ENCODE measurements at places on chromosomes 12 and 14. TPM values are rescaled to one million over a fixed set of nuclear protein-coding genes. Genes with fewer than 3 reads are reported as not detected.

DNA sequence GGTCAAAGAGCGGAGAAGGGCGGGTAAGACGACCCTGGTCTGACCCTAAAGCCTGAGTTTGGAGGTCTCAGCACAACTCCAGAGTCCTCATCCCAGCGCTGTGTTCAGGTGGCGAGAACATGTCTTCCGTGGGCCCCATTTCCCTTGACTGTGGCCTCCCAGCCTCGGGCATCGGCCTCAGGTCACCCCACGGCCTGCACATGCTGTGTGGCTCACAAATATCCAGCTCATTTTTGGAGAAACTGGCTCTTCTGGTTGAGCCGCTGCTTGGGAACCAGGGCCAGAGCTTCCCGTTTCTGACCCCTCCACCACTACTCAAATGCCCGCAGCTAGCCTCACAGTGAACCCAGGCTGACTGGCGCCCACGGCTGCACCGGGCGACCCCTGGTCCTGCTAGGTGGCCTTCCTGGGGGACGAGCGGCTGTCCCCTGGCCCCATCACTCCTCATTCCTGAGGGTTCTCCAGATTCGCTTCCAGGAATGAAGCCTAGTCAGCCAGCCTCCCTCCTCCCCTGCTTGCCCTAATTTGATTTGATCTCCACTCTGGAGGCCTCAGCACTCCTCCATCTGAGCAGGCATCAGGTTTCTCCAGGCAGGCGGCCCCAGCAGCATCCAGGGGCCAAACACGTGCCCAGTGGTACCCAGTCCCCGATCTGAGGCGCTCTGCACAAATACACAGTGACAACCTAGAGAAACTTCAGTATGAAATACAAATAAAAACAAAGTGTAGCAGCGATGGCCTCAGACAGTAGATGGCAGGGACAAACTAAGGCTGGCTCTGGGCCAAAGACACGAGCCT lies 4.7 kb downstream of the P2RX2 start:
- DNase-seq: peak; percentile 13

DNA sequence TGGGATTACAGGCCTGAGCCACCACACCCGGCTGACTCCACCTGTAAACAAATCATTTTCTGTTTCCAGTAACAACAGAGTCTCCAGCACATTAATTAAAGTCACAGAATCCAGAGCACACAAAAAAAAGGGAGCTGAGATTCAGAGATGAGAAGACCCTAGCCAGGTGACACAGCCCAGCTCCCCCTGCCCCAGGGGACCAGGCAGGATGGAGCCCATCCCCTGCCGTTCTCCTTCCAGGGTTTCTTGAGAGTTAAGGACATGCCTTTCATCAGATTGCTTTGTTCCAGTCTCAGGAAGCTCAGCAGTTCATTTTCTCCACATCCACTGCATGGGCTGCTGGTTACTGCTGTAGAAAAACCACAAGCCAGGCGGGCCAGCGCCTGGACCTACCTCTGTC lies 81.2 kb downstream of the RIMBP2 start:
- no peak for DNase-seq

DNA sequence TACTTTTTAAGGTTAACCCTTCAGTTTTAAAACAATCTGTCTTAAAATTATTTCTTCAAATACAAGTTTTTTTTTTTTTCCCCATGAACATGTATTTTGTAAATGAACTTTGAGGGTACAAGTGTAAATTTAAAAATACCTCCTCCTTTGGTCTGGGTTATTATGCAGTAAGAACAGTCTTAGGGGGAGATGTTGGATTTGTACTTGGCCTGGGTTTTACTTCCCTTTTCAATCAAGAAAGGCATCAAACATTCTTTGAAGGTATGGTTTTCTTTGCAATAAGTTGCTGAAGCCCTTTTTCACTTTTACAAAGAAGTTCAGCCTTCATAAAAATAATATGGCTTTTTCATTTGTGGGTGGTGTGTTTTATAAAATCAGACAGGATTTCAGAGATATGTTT lies 20.5 kb downstream of the WBP11 start:
- DNase-seq: no peak

DNA sequence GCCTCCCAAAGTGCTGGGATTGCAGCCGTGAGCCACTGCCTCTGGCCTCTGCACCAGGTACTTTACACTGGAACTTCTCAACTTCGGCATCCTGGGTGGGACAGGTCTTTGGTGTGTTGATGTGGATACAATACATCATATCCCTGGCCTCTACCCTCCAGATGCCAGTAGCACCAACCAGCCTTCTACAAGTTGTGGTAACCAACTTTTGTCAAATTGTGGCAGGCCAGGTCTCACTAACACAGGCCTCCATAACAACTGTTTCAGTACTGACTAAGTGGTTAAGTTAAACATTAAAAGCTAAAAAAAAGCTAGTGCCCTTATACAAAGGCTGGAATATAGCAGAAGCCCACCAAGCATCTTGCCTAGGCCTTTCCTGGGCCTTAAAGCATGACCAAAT lies 232.9 kb downstream of the PCNX1 start:
- DNase-seq: no peak

GRCh38 chr12:96193725-96194575 lies at the start of gene ELK3:
Gene ELK3, plus strand, starts transcription at chr12:96194375.
- peak; percentile 60 for DNase-seq

GRCh38 chr12:115135800-115136211 lies 451.8 kb upstream of the TBX3 start:
- DNase-seq: no peak

DNA sequence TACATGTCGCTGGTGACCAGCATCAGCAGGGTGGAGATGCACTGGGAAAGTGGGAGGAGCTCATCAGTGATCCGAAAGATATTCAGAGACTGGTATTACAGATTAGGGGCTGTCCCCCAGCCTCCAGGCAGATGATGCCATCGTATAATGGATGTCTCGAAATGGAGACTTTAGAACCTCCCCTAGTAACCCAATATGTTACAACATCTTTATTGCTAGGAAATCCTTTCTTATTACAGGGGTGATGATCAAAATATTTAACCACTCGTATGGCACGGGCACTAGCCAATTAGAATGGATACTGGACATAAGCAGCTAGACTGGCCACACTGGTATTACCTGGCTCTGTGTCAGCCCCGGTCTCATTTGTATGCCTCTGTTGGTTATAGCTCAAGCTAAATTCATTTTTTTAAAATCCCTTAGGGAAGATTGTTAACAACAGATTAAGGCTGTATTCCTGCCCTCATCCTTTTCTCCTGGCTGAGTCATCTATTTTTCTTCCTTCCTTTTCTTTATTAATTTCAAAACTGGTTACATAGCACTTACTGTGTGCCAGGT lies 10.8 kb upstream of the CEBPE start:
- no peak for DNase-seq

DNA sequence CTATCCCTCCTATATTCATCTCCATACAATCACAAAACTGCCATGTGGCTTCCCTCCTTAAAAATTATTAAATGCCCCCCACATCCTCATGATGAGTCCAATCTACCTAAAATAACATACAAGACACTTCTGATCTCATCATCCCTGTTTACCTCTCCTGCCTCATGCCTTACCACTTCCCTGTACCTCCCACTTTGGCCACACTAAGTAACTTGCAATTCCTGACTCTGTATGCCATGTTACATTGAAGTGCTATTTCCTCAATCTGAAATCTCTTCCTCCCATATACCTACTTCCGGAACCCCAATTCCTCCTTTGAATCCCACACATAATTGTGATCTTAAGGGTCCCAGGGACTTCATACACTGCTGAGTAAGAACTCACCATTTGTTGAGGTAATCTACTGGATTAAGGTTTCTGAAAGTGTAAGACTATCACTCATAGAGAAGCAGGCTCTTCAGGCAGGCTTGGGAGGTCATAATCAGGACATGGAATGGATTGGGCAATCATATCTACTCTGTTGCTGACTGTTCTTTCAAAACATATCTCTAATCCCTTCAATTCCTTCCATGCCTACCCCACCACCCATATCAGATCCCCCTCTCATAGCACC lies 117.6 kb upstream of the PLEKHG7 start:
- no peak for DNase-seq

DNA sequence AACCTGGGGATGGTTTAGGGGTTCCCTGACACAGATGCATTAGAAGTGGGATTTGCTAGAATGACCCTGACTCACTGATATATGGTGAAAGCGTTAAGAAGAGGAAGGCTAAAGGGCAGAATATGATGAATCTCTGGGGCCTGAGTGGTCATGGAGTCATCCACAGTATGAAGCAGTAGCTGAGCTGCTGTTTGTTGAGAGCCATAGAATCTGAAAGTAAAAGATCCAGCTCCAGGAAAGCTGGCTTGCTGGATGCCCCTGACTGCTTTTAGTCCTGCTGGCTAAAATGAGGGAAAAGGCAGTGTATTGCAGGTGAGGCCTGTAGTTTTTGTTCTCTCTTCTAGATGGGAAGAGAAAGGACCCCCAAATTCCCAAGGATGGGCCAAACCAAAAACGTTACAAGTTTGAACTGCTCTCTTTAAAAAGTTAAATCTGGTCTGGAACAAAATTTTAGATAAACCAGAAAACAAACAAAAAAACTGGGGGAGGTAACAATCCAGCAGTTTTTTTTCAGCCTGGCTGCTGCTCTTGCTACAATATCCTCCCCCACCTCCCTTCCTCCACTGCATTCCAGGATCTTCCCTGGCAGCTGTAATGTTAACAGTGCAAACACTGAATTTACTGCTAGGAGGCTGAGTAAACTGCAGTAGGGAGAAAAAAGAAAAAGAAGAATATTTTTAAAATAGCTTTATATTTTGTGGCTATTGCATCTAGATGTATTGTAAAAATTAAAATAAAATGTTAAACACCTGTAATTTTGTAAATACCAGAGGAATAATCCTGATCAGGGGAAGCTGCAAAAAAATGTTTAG lies 16.5 kb downstream of the SEL1L start:
- no peak for DNase-seq

GRCh38 chr12:21485998-21486397 lies 15.4 kb downstream of the RECQL start:
- DNase-seq: no peak

- DNase-seq: no peak
Observed at GRCh38 chr14:71355324-71356201, 448.3 kb downstream of the PCNX1 start.

DNA sequence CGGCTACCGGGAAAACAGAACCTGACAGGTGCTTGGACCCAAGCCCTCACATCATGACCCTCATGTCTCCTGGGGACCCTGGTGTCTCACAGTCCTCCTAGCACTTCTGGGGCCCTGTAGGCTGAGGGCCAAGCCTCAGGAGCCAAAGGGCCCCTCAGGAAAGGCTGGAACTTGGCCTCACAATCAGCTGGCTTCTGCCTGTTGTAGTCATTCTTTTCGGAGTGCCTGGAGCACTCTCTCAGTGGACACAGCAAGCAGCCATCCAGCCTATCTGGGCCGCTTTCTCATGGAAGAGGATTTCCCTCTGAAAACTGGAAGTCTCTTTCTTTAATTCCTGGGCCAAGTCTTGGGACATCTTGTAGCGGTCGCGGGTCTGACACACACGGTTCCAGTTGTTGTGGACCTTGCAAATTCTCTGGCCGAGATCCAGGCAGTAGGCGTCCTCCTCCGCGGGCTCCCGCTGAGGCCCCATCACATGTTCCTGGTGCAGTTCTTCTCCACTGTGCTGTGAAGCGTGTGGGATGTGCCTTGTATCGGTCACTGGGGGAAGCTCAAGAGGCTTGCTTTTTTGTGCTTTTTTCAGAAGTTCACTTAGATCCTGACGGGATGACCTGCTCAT lies 169.3 kb downstream of the EMP1 start:
- no peak for DNase-seq

- no peak for DNase-seq
Observed at GRCh38 chr12:67484791-67485480, 163.6 kb upstream of the DYRK2 start.

- no peak for DNase-seq
Observed at GRCh38 chr12:46380022-46380796, 7.6 kb upstream of the SLC38A2 start.

DNA sequence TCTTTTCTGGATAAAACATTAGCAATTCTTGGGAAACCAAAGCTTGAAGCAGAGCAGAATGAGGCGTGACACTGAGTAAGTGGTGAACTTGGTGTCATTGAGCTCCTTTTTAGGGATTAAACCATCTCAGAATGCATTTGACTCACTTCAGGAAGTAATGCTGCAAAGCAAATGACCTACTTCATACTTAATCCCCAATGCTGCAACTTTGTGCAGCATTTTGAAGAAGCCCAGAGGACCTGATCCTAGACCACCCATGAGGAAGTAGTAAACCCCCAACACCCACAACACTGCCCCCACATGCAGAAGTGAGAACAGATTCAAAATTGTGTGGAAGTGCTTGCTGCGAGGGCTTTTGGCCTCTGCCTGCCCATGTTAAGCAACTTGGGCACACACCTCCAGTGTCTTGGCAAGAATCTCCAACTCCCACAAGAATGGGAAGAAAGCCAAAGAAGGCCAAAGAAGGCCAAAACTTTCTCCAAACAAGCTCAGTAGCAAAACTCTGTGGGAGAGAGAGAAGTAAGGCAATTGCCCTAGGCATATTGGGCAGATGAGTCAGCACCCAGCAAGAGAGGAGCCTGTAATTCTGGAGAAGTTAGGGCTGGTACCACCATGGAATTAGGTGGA lies 69.2 kb upstream of the ETV6 start:
- no peak for DNase-seq

DNA sequence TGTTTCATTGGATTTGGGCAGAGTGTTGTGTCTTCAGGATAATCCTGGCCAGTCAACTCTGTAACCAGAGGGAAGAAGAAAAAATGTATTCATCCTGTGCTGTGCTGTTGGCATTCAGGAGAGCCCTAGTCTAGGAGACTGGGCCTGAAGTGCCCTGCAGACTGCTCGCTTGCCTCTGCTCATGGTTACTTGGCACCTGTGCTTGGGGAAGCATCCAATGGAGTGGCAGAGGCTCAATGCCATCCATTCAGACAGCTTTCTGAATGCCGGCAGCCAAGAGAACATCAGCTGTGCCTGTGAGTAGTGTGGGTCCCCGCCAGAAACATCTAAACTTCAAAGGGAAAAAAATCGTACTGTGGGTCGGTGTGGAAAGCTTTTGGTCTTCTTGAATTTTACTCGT lies 124.2 kb downstream of the SRGAP1 start:
- no peak for DNase-seq

- DNase-seq: peak; percentile 66
Observed at GRCh38 chr14:92783813-92784431, 10.2 kb upstream of the GOLGA5 start.

- no peak for DNase-seq
Observed at GRCh38 chr12:50508414-50508813, 3.6 kb downstream of the DIP2B start.

DNA sequence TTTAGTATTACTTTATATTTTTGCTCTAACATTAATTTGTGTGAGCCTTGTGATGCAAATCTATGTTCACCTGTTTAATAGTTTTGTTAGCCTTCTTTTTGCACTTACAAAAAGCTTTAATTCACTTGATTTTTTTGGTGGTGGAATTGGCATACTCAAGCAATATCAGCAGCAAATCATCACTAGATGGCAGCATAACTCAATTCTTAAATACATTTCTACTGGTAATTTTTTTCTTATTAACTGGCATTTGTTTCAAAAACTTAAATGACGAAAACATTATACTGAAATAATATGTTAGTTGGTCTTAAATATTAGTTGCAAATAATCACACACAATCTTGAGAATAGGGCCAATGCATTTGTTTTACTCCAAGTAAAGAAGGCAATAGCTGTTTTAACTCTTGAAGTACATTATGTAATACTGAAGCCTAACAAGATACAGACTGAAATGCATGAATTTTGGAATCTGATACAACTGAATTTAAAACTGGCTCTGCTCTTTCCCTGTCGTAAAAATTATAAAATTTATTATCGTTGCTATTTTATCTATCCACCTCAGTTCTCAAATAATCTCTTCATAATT lies 151.5 kb downstream of the ATXN7L3B start:
- peak; percentile 81 for DNase-seq

Gene SLC16A7
- total RNA-seq: 15.8 TPM

Gene FGF23
- not detected for total RNA-seq

Gene PAPLN
- 0.25 TPM for total RNA-seq

Gene STAT6
- 125 TPM for total RNA-seq

Gene CLEC6A
- not detected for total RNA-seq

Gene OR4N5
- total RNA-seq: not detected

Gene ISM2
- total RNA-seq: not detected
